ENCODE measurements at places on chromosomes 3 and 15.

GRCh38 chr3:127394031-127394430, 106.2 kb upstream of the PRR20G start:
- no peak for DNase-seq

- no peak for DNase-seq
Measured at GRCh38 chr3:126133606-126134005, 46.8 kb downstream of the ALDH1L1 start.

DNA sequence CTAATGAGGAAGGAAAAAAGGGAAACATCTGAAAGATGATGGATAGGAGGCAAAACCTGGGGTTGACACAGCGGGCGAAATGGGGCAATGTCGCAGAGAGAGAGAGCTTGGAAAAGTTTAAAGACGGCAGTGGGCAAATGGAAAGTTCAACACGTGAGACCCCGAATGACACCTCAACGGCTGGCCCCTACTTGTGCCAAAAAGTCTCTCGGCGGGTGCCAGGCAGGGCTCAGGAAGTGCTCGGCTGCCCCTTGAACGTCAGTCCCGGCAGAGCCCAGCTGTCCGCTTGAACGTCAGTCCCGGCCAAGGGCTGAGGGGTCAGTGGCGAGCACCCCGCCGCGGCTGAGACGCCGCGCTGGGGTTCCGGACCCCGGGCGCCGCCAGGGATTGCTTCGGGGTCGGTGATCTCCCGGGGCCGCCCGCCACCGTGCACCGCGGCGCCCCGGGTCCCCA, 658 bp downstream of the EOGT start:
- DNase-seq: peak; percentile 63

GRCh38 chr15:63998489-63998888, 47.8 kb downstream of the DAPK2 start:
- DNase-seq: no peak

- DNase-seq: no peak
Measured at GRCh38 chr15:49686599-49686998, 65.8 kb downstream of the DTWD1 start.

DNA sequence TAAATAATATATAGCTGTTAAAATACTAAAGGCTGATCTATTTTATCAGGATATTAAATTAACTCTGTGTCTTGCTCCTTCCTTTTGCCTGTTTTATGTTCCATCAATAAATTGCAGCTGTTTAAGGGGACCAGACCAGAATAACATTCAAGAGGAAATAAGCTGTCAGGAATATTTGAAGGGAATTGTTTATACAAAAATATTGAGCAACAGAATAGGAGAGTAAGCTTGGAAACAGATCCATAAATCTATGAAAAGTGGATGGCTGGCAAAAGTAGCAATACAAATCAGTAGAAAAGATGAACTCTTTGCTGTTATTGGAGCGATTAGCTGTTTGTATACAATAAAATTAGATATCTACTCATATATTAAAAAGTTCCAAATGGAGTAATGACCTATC, 36.2 kb upstream of the PLSCR2 start:
- no peak for DNase-seq
